Activated CD4-positive, alpha-beta T cell treated with anti-CD3 and anti-CD28 coated beads for 36 hours (primary cell): ENCODE measurements at places on chromosomes 3 and 15. TPM values are rescaled to one million over a fixed set of nuclear protein-coding genes. Genes with fewer than 3 reads are reported as not detected.

DNA sequence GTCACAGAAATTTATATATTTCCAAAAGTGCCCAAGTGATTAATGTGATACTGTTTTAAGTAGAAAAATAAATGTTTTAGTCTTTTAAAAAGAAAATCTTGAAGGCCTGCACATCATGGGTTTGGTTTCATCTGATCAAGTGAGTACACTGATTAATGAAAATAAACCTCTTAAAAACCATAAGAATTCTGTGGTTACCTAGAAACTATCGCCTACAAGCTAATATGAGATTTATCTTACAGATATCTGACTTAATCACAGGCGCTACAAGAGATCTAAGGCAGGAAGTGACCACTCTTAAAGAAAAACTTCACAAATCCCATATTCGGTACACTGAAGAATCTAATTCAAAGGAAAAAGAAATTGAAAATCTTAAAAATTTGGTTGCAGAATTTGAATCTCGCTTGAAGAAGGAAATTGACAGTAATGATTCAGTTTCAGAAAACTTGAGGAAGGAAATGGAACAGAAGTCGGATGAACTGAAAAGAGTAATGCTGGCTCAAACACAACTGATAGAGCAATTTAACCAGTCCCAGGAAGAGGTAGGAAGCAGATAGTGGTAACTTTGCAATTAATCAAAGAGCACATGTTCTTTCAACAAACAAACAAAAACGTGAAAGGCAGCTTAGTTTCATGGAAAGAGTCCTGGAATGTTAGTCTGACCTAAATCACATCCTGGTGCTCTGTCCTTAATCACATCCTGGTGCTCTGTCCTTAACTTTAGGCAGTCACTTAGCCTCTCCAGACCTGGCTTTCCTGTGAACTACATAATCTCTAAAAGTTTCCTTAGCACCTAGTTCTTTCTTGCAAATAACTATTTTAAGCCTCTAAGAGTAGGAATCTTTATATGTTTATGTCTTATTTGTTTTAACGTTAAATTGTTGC, 131.8 kb downstream of the CCNL1 start:
- peaks cover 17% of the 10 kb centered on the region for H3K27me3 ChIP-seq
- no peaks in the 10 kb centered on the region for H3K36me3 ChIP-seq
- H3K27ac ChIP-seq = no peak overlapping the region
- no peak for DNase-seq
- no peak overlapping the region for H3K4me3 ChIP-seq

DNA sequence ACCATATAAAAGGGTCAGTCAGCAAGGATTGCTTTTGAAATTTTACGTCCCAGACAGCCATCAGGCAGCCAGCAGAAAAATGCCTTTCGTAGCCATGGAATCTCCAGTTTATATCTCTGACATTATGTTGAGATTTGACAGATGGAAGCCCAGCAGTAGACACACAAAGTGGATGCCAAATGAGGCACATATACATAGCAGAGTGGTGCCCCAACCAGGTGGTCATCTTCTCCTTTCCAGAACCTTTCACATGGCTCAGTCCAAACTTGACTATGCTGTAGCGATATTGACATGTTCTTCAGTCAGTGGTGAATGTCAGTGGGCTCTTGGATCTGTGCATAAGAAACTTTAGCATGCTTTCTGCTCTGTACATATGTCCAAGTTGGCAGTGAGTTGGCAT, 123.3 kb upstream of the GBE1 start:
- no peaks in the 10 kb centered on the region for H3K36me3 ChIP-seq
- H3K27ac ChIP-seq = no peak overlapping the region
- no peaks in the 10 kb centered on the region for H3K27me3 ChIP-seq
- no peaks in the 10 kb centered on the region for H3K4me1 ChIP-seq
- no peak overlapping the region for H3K4me3 ChIP-seq
- DNase-seq = no peak

Gene SLC15A2
- total RNA-seq = 0.59 TPM

Gene DNAJB8
- total RNA-seq = not detected
